ENCODE measurements at places on chromosomes 5 and 9.
A peak's percentile ranks its signal among the peaks of the same experiment; 100 is the strongest.

DNA sequence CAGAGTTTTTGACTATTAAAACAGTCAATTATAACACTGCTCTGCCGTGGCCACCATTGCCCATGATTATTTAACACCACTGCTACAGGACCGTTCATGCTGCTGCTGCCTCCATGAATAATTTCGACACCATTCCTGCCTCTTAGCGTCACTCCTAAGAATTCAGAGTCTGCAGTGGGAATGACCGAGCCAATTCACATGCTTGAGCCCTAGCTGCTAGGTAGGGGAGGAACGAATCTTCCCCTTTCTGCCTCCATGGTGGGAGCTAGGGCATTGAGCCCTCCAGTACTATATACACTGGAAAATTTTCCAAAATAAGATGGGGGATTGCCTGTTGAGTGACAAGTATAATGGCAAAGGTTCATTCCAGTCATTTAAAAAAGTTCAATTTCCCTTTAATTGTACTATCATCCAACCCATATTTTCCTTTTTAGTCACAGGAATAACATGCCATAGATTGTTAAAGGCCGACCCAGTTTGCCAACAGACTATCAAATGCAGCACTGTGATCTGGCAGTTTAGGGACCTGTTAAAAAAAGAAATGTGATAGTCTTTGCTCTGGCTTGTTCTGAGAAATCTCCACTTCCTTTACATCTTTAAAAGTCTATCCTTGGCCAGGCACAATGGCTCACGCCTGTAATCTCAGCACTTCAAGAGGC lies 13.5 kb upstream of the B4GALT1 start:
- DNase-seq = no peak

DNA sequence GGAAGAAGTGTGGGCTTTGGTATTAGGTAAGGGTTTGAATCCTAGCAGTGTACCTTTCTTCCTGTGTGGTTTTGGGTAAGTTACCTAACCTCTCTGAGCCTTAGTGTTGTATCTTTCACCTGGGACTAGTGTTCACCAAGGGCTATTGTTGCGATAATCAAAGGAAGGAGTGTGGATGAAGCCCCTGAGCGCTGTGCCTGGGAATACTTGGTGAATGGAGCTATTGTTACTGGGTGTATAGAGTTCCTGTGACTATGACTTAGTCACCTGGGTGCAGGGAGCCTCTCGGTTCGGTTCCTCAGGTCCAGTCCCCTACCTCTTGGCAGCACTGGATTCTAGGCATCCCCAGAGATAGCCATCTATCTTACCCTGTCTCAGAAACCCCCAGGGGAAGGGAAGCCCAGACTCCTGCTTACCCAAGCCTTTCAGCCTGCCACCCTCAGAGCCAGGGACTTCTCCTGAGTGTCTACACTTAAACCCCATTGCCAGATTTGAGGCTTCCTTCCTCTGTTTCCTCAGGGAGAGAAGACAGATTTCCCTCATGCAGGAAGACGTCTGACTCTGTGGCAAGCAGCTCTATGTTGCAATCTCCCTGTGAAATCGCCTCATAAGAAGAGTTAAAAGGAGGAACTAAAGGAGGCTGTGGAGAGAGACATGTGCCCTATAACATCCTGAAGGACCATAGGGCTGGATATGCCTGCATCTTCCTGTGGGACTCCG lies 181.0 kb upstream of the PITX1 start:
- DNase-seq = peak; percentile 5

GRCh38 chr9:136539427-136540421 lies 6.1 kb downstream of the NOTCH1 start:
- peak; percentile 97 for DNase-seq

- DNase-seq = no peak
Measured at GRCh38 chr5:92574023-92574422, 1007.0 kb downstream of the NR2F1-AS1 start.

- peak; percentile 66 for DNase-seq
Measured at GRCh38 chr5:36875051-36875789, 1.3 kb upstream of the NIPBL start.

GRCh38 chr5:41869151-41869723 lies 988 bp downstream of the OXCT1 start:
- DNase-seq = no peak

- DNase-seq = no peak
Measured at GRCh38 chr9:137255448-137256114, 454 bp downstream of the NELFB start.

- no peak for DNase-seq
Measured at GRCh38 chr5:81948349-81948748, 23.5 kb upstream of the ATG10 start.

DNA sequence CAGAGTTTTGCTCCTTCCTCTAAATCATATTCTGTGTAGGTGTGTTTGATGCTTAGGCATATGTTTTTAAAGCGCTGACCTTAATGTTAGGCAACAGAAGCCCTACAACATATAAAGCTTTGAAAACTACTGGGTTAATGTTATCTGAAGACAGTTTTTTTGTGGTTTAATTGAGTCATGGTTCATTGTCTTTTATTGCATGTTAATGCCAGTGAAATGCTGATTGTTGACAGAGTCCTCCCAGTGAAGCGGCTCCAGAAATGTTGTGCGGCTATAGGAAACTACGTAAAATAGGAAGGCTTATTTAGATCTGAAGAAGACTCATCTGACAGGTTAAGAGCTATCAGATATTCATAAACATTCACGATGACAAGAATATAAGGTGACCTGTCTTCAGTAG lies 424.6 kb downstream of the CCDC171 start:
- DNase-seq = no peak

- no peak for DNase-seq
Measured at GRCh38 chr9:133959966-133960567, 32.1 kb downstream of the VAV2 start.

DNA sequence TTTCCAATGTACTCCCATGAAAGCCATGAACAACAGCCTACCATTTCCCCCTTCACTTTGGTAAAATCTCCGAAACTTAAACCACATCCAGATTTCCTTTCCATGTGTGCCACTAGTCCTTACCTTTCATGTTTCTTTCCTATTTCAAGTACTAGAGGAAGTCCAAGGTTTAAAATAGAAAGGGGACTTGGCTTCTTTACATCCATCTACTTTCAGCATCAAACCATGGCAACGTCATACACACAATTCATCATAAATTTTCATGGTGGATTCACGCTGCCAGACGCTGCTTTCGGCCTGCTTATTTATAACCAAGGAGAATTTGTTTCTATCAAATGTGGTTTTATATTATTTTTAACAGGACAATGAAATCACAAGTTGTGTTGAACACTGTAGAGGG lies 58.7 kb upstream of the ZNF622 start:
- no peak for DNase-seq

- DNase-seq = no peak
Measured at GRCh38 chr9:126532489-126532888, 81.2 kb upstream of the LMX1B start.

- no peak for DNase-seq
Measured at GRCh38 chr5:92749943-92750342, 831.1 kb downstream of the NR2F1-AS1 start.

DNA sequence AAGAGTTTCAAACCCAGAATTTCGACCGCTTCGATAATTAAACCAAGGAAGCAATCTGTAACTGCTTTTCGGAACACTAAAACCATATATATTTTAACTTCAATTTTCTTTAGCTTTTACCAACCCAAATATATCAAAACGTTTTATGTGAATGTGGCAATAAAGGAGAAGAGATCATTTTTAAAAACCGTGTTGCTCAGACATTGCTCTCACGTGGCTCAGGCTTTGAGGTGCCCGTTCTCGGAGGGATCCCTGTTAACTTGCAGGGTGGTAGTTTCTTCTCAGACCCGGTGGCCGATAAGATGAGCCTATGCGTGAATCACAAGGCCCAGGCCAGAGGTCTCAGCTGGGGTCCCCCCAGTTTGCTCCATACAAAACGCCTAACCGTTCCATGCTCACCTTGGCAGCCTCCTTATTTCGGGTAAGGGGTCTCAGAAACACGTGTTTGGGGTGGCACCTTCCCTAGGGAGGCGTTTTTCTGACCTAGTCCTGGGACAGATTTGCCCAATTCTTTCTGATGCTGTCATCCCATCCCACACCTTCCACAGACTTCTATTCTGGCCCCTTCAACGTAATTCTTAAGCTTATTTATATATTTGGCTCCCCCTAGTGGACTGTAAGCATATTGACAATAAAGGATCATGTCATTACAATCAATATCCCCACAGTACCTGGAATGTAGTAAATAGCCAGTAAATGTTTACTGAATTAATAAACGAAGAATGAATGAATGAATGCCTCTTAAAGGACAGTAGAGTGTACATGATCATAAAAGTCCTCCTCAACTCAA lies 48.1 kb downstream of the THBS4 start:
- peak; percentile 30 for DNase-seq

GRCh38 chr5:6722015-6722414 lies 8.8 kb downstream of the TENT4A start:
- DNase-seq = no peak

DNA sequence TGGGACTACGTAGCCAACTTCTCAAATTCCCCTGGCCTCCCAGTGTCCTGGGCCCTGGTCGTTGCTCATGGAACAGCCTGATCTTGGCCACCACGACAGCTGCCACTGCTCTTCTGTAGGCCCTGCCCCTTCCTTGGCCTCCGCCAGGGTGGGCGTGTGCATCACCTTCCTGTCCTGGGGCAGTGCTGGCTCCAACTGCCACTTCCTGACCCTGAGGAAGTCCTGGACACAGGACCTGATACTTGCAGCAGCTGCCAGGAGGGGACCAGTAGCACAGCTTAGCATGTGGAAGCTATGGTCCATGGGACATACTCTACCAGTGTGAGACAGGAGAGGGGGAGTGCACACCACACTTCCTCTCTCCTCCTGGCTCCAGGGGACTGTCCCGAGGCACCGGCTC lies 145.2 kb downstream of the TENT4A start:
- DNase-seq = no peak

GRCh38 chr5:67639313-67639712 lies 442.7 kb upstream of the CD180 start:
- no peak for DNase-seq

GRCh38 chr9:78289474-78289873 lies 7.5 kb upstream of the PSAT1 start:
- DNase-seq = no peak

DNA sequence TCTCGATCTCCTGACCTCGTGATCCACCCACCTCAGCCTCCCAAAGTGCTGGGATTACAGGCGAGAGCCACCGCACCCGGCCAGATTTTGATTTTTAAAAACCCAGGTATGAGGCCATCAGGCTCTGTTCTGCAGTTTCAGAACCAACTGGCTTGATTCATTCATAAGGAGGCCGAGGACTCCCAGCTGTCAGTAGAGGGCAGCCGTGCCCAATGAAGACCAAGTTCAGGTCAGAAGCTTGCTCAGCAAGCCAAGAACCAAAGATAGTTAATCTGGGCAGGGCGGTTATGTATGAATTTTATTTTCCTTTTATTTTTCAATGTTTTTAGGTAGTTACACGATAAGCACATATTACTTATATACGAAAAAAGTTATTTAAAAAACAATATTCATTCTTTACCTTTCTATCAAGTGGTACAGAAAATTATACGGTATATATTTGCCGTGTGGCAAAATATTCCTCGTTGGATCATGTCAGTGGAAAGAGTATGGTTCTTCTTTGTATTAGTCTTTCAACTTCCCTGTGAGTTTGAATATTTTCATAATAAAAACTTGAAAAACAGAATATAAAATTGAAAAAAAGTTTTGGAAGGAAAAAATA lies 18.0 kb downstream of the MGAT1 start:
- DNase-seq = peak; percentile 72

DNA sequence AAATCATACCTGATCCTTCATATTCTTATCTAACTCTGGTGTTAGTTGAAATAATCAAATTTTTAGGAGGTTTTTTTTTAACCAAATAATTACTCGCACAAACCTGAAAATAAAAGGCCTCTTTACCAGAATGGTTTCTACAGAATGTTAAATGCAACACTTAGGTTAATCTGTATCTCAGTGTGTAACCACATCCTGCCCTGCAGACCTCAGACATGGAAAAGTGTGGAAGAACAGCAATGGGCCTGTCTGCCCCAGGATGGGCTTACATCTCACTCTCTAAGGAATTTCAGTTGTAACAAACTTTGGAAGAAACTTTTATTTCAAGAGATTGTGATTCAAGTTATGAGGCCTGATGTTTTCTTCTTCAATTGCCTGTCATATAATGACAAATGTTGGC lies 32.5 kb upstream of the MIER3 start:
- no peak for DNase-seq

- no peak for DNase-seq
Measured at GRCh38 chr5:149823375-149823774, 93.3 kb downstream of the PPARGC1B start.

- DNase-seq = no peak
Measured at GRCh38 chr5:168011096-168011495, 280.3 kb upstream of the WWC1 start.

- no peak for DNase-seq
Measured at GRCh38 chr5:63341442-63341841, 620.8 kb downstream of the HTR1A start.

- DNase-seq = no peak
Measured at GRCh38 chr5:91212714-91213092, 170.4 kb downstream of the ARRDC3 start.

DNA sequence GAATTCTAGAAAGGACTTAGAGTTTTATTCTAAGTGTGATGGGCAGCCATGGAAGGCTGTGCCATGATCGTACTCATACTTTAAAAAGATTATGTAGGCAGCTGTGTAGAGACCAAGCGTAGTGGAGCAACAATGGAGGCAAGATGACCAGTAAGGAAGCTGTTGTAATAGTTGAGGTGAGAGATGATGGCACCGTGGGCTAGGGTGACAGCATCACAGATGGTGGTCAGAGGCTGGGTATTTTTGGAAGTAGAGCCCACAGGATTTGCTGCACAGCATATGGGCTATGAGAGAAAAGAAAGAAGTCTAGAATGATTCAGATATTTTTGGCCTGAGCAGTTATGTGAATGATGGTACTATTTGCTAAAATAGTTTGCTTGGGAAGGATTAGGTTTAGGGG lies 7.7 kb downstream of the ARHGAP26 start:
- no peak for DNase-seq

- no peak for DNase-seq
Measured at GRCh38 chr5:166594567-166594966, 1696.9 kb upstream of the WWC1 start.

DNA sequence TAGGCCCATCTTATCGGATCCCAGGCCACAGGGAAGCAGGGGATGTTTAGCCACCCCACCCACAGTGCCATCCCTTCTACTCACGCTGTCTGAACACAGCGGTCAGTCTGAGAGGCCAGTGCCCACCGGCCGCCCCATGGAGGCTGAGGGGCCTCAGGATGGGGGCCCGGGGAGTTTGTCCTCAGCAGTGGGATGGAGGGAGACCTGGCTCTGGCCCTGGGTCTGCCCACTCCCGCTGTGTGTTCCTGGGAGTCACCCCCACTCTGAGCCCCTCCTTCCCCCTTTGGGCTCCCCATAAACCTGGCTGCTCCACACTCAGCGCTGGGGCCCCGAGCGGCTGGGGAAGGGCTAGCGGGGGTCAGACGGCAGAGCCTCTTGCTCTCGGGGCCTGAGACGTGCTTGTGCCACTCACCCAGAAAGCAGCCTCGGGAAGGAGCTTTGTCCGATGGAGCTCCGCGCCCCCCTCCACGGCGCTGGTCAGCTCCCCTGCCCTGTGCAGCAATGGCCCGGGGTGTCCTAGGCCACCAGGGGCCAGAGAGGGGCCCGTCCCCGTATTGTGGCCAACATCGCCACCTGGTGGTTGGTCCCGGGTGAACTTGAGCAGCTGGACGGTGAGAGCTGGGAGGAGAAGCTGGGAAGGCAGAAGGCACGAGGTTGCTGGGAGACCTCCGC lies 10.9 kb upstream of the LAMC3 start:
- peak; percentile 73 for DNase-seq

GRCh38 chr5:132070460-132071337 lies 2.9 kb upstream of the CSF2 start:
- DNase-seq = peak; percentile 53

GRCh38 chr5:96649681-96650540 lies 12.3 kb upstream of the CAST start:
- no peak for DNase-seq
